ENCODE measurements at places on chromosomes 7 and 10.
A peak's percentile ranks its signal among the peaks of the same experiment; 100 is the strongest.

DNA sequence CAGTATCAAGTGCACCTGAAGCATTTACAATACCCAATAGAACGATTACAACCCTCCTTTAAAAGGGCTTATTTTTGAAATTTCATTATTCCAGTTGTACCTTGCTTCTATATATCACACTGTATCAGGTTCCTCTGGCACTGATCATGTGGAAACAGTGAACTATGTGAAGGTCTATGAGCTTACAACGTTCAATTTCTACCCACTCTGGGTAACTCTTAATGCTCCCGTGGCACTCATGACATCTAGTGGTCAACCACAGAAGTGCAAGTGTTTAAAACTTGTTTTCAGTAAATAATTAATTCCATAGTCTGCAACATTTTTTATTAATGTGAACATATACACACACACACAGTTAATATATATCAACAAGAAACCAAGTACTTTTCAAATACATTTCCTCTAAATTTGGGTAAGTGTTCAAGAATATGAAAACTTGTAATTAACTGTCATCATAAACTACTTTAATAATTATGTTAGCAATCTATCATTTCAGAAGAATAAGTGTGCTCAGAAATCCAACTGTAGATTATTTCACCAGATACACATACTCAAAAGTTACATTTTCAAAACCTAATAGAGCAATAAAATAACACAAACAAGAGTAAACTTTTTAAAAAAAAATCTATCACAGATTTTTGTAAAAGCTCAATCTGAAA is 61.0 kb downstream of the MPP7 start:
- peak; percentile 27 for DNase-seq

GRCh38 chr10:64368298-64368697 is 847.1 kb downstream of the REEP3 start:
- no peak for DNase-seq

GRCh38 chr7:41881331-41882130 is 178.6 kb upstream of the INHBA start:
- DNase-seq = peak; percentile 56

DNA sequence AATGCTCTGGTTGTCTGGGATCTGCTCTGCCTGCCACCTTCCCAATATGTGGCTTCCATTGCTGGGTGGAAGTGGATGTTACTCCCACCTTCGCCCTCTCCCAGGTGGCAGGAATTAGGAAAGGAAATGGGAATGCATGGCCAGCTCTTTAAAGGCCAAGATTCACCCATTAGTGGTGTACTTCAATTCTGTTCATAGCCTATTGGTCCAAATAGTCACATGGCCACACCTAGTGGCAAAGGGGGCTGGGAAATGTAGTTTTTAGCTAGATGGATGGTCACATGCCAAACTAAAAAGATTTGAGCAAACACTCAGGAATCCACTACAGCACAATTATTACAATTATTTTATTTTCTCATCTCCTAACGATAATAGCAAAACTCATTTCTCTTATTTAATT is 135.1 kb downstream of the NPY start:
- DNase-seq = no peak

DNA sequence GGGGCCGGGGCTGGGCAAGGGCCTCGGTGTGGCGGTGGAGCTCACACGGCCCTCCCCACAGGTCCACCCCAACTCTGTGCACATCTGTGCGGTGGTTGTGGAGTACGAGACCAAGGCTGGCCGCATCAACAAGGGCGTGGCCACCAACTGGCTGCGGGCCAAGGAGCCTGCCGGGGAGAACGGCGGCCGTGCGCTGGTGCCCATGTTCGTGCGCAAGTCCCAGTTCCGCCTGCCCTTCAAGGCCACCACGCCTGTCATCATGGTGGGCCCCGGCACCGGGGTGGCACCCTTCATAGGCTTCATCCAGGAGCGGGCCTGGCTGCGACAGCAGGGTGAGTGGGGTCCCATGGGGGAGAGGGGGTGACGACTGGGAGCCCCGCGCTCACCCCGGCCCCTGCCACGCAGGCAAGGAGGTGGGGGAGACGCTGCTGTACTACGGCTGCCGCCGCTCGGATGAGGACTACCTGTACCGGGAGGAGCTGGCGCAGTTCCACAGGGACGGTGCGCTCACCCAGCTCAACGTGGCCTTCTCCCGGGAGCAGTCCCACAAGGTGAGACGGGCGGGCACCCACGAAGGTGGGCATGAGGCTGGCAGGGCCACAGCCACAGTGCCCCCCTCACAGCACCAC is 8.8 kb downstream of the TMEM120A start:
- DNase-seq = no peak

DNA sequence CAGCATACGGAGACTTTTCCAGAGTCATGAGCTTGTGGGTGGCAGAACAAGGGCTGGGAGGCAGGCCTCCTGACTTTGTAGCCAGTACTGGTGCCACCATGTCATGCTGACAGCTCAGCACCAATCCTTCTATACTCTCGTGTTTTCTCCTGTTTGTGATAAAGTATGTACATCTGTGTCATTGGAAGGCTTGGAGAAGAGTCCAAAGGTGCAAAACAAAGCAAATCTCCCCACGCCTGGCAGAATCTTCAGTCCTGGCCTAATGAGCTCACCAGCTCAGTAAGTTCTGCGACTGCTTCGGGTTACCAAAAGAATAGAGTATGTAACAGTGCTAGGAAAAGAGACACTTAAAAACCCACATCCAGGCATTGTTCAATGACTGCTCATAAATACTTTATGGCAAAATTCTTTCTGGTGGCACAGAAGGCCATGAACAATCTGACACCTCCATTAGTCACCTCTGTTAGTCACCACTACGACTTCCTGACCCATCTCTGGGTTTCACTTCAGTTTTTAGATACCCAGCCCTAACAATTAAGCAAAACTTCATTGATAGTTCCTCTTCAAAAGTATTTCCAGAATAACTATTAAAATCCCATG is 24.5 kb downstream of the STEAP1 start:
- DNase-seq = no peak
